ENCODE measurements at places on chromosomes 2 and 18.

GRCh38 chr2:233538741-233539140 lies 27.8 kb downstream of the USP40 start:
- no peak for DNase-seq
- H3K27me3 ChIP-seq = no peaks in the 10 kb centered on the region
- H3K4me3 ChIP-seq = no peak overlapping the region

- H3K4me3 ChIP-seq = no peak overlapping the region
- DNase-seq = no peak
- H3K4me1 ChIP-seq = no peaks in the 10 kb centered on the region
- H3K27me3 ChIP-seq = no peaks in the 10 kb centered on the region
- no peak overlapping the region for H3K27ac ChIP-seq
- peaks cover 2% of the 10 kb centered on the region for H3K36me3 ChIP-seq
Measured at GRCh38 chr2:70041663-70042062, 45.6 kb upstream of the PCBP1 start.

GRCh38 chr2:105671156-105671555 lies 73.6 kb upstream of the NCK2 start:
- no peak overlapping the region for H3K27ac ChIP-seq
- H3K4me1 ChIP-seq = no peaks in the 10 kb centered on the region
- DNase-seq = no peak
- H3K27me3 ChIP-seq = no peaks in the 10 kb centered on the region

DNA sequence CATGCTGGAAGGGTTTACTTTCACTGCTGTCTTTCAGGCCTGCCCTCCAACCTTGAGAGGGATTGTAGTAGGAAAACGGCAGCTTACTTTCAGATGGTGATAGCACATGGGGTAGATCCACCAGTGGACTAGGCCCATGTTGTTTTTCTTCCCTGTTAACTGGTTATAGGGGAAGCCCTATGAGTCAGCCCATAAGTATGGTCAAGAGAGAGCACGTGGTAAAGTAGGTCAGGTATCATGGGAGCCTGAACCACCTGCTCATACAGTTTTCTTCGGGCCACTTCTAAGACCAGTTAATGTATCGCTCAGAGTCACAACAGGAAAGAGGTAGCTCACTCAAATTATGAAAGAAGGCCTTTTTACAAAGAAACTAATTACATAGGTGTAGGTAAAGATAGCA lies 33.0 kb downstream of the PDK1 start:
- H3K36me3 ChIP-seq = peaks cover 7% of the 10 kb centered on the region
- no peaks in the 10 kb centered on the region for H3K4me1 ChIP-seq
- no peak overlapping the region for H3K27ac ChIP-seq
- H3K27me3 ChIP-seq = no peaks in the 10 kb centered on the region
- H3K4me3 ChIP-seq = no peak overlapping the region
- no peak for DNase-seq

- no peaks in the 10 kb centered on the region for H3K27me3 ChIP-seq
- DNase-seq = no peak
- no peaks in the 10 kb centered on the region for H3K4me1 ChIP-seq
Measured at GRCh38 chr18:2529154-2529553, 42.2 kb downstream of the METTL4 start.

DNA sequence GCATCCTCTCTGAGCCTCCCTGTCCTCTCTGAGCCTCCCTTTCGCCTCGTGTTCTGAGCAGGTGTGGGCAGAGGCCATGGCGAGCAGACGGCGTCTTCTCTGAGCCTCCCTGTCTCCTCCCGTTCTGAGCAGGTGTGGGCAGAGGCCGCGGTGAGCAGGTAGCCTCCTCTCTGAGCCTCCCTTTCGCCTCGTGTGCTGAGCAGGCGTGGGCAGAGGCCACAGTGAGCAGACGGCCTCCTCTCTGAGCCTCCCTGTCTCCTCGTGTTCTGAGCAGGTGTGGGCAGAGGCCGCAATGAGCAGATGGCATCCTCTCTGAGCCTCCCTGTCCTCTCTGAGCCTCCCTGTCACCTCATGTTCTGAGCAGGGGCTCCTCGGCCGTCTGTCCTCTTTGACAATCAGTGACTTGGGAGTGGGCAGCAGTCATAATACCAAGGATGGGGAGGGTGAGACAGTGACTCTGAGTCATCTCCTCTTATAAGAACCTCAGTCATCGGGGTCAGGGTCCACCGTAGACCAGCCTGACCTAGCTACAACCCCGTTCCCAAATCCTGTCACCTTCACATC lies 395.1 kb upstream of the SALL3 start:
- no peak overlapping the region for H3K27ac ChIP-seq
- no peaks in the 10 kb centered on the region for H3K36me3 ChIP-seq
- H3K4me1 ChIP-seq = no peaks in the 10 kb centered on the region

DNA sequence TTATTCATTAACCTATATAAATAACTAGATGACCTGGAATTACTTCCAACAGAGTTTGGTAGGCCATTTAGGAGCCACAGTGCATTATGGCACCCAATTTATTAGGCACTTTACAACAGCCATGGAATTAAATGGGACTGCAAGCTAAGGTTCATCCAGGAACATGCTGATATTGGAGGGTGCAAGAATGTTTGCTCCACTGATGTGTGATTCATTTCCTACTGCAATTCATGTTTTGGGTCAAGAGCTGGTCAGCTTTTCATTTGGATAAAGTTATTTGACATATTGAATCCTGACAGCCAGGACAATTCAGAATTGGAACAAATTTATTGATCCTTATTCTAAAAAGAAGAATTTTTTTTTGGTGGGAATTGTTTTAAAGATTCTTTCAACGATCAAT lies 11.8 kb upstream of the LYPD1 start:
- DNase-seq = no peak
- H3K36me3 ChIP-seq = no peaks in the 10 kb centered on the region
- H3K4me3 ChIP-seq = no peak overlapping the region
- no peak overlapping the region for H3K27ac ChIP-seq

DNA sequence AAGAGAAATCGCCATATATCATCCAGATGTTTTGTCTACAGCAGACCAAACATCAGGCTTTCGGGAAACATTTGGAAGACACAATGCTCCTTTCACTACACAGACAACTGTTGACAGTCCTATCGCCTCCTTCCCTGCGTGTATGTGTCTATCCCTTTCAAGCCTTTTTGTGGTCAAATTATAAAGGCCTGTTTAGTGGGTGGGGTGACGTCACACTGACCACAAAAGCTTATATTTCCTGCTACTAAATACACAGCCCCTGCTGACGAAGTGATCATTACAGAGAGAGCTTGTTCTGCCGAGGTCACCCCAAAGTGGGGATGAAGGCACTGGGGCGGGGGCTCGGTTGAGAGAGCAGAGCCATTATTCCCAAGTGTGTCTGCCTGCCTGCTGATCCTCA lies 302.7 kb upstream of the TNP1 start:
- H3K27ac ChIP-seq = no peak overlapping the region
- H3K4me3 ChIP-seq = no peak overlapping the region
- H3K27me3 ChIP-seq = no peaks in the 10 kb centered on the region
- peaks cover 6% of the 10 kb centered on the region for H3K4me1 ChIP-seq
- DNase-seq = no peak

DNA sequence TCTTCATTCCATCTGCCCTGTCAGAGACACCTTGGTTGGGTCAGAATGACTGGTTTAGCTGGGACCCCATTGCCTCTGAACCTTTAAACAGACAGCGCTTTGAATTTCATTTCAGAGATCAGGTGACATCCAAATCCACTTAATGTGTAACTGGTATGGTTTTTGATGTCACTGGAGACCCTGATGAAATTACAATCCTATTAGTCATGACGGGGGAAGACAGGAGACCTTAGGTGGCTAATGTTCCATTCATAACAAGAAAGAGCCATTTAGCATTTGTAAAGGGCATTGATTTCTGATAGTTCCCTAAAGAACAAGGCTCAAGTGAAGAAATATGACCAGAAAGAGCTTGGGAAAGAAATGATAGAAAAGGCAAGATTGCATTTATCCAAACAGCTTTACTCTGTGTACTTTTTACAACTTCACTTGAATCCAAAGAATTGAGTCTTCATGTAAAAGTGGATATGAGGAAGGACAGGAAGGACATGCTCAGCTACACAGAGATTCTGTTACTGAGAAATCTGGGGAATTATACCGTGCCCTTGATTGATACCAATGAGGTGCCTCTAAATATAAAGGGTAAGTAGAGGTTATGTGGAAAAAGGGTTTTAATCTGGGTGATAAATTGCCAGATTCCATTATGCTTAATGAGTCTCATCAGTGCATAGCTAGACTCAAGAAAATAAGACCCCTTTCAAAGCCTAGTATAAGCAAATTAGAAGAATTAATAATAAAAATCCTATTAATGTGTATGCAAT lies 198.2 kb downstream of the NCKAP5 start:
- no peaks in the 10 kb centered on the region for H3K4me1 ChIP-seq
- DNase-seq = no peak
- H3K27me3 ChIP-seq = no peaks in the 10 kb centered on the region
- no peaks in the 10 kb centered on the region for H3K36me3 ChIP-seq
- no peak overlapping the region for H3K4me3 ChIP-seq

DNA sequence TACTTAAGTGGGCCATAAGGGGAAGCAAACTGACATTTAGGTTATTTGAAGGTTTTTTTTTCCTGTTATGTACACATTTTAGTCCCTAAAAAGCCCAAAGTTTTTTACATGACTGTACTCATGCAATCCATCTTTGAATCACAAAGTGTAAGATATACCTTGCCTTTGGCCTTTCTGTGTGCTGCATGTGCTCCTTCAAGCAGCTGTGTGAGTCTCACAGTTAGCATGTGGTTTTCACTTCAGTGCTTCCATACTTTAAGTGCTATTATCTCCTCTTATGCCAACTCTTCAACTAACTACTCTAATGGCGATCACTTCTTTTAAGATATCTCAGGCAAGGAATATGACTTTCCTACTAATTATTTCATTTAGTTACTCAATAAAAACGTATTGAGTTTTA lies 597.1 kb upstream of the ACVR2A start:
- no peaks in the 10 kb centered on the region for H3K4me1 ChIP-seq
- H3K4me3 ChIP-seq = no peak overlapping the region
- H3K27me3 ChIP-seq = no peaks in the 10 kb centered on the region
- H3K27ac ChIP-seq = no peak overlapping the region
- H3K36me3 ChIP-seq = no peaks in the 10 kb centered on the region
- no peak for DNase-seq

DNA sequence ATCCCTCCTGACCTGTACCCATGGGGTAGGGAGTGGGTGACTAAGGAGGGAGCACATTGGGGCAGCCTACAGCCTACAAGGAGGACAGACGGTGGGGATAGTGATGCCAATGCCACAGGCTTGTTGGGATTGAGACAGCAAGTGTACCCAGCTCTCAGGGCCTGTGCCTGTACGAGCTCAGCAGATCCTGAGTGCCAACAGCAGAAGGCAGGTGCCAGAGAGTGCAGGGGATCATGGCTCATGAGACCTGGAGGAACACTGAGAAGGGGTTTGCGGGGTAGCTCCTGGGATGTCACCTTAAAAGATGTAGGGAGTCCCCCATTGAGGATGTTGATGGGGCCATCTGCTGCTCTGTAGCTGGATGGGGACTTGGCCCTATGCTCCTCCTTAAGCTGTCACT lies 10.3 kb upstream of the SNED1 start:
- H3K36me3 ChIP-seq = no peaks in the 10 kb centered on the region
- peaks cover 13% of the 10 kb centered on the region for H3K4me1 ChIP-seq
- H3K27me3 ChIP-seq = no peaks in the 10 kb centered on the region
- no peak overlapping the region for H3K27ac ChIP-seq
- no peak for DNase-seq

Data from GM12878 (cell line).